ENCODE measurements at places on chromosomes 3 and 15. TPM values are rescaled to one million over a fixed set of nuclear protein-coding genes. Genes with fewer than 3 reads are reported as not detected.

Gene HACL1
- polyA plus RNA-seq, result 32.4 TPM

Gene ABHD6
- polyA plus RNA-seq, result 6.0 TPM

Gene NANOGP8
- polyA plus RNA-seq, result 1.1 TPM

DNA sequence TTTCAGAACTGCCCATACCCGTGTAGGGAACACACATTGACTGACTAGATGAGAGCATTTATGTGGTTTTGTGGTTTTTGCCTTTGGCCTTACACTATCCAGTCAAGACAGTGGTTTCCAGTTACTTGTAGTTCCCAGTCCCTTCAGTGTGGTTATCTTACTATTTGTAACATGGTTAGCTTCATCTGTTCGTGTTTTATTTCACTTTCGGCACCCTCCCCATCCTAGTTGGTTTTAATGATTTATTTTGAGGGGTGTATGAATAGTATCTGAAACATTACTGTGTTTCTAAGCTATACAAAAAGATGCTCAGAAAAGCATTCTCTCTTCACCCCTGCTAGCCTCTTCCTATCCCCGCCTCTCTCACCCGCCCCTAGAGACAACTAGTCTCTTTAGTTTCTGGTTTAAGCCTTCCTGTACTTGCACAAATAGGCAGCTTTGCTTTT, 14.1 kb downstream of the LYSMD4 start:
- H3K4me3 ChIP-seq, result no peak overlapping the region
- DNase-seq, result no peak
- no peak overlapping the region for H3K27ac ChIP-seq
- H3K36me3 ChIP-seq, result peaks cover 3% of the 10 kb centered on the region
- H3K4me1 ChIP-seq, result peaks cover 30% of the 10 kb centered on the region

DNA sequence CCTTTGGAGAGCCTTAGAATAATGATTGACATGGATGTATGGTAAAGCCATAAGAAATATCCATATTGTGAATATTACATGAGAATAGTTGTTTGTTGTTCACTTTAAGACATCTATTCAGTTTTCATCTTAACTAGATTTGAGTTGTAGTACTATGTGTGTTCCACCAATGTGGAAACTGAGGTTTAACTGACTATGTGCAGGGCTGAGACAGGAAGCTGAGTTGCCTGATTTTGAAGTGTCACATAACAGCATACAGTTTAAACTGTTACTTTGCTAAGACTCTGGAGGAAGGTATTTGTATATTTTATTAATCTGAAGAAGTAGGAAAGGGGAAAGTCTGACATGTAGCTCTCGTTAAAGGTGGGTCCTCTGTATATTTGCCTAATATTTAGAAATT, 2.1 kb downstream of the ECT2 start:
- H3K36me3 ChIP-seq, result no peaks in the 10 kb centered on the region
- peak overlapping the region; percentile 52 for H3K4me3 ChIP-seq
- H3K27ac ChIP-seq, result no peak overlapping the region
- H3K27me3 ChIP-seq, result no peaks in the 10 kb centered on the region

DNA sequence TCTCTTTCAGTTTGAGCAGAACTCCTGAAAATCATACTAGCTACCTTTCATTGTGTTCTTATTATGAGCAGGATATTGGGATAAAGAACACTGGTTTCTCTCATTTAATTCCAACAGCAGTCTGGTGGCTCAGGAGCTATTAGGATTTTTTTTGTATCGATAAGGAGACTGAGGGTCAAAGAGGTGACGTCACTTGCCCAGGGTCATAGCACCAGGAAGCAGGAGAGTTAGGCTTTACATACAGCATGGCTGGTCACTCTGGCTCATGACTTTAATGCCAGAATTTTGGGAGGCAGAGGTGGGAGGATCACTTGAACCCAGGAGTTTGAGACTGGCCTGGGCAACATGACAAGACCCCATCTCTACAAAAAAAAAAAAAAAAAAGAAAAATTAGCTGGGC, 113.6 kb downstream of the ADAMTS9 start:
- no peaks in the 10 kb centered on the region for H3K36me3 ChIP-seq
- no peaks in the 10 kb centered on the region for H3K27me3 ChIP-seq
- H3K27ac ChIP-seq, result no peak overlapping the region
- no peaks in the 10 kb centered on the region for H3K4me1 ChIP-seq
- no peak overlapping the region for H3K4me3 ChIP-seq

DNA sequence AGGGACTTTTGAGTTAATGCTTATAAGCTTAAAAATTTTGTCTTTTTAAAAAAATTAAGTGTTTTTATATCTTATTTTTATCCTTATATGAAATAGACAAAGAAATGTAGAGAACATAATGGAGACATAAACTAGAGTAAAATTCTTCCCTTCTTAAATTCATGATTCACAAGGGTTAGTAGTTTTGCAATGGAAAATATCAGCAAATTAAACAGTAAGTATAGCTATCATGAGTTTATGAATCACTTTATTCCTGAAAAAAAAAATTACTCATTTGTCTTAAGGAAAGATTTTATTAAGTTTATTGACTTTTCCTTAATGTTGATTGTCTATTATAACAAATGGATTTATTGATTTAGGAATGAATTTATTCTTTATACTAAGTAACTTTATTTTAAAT, 4.3 kb downstream of the ATP6V1A start:
- H3K27ac ChIP-seq, result no peak overlapping the region
- H3K36me3 ChIP-seq, result no peaks in the 10 kb centered on the region
- no peaks in the 10 kb centered on the region for H3K27me3 ChIP-seq
- no peak for DNase-seq
- H3K4me3 ChIP-seq, result no peak overlapping the region

Measured in naive thymus-derived CD8-positive, alpha-beta T cell (primary cell).